ENCODE measurements at places on chromosomes 12 and 14.
A peak's percentile ranks its signal among the peaks of the same experiment; 100 is the strongest.

GRCh38 chr12:52434081-52434733, at the start of gene KRT75:
TSS of gene KRT75 (minus strand) at chr12:52434371. CDS start at chr12:52434304, 67 bp downstream.
- DNase-seq = no peak

- DNase-seq = no peak
Observed at GRCh38 chr12:58470266-58471010, 449.9 kb downstream of the LRIG3 start.

- DNase-seq = no peak
Observed at GRCh38 chr12:27771481-27772327, 8.3 kb upstream of the KLHL42 start.

DNA sequence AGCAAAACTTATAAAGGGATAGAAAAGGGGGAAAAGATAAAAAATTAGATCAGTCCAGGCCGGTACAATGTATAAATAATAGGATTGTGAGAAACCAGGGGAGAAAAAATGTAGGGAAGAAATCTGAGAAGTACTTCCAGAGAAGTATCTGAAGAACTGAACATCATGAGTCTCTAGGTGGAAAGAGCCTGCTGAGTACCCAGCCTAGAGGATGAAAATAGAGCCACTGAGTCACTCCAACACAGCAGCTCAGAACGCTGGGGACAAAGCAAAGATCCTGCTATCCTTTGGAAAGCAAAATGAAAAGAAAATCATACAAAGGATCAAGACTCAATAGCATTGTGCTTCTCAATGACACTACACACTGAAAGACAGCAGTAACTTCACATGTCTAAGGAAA, 138.0 kb downstream of the ANO6 start:
- no peak for DNase-seq

DNA sequence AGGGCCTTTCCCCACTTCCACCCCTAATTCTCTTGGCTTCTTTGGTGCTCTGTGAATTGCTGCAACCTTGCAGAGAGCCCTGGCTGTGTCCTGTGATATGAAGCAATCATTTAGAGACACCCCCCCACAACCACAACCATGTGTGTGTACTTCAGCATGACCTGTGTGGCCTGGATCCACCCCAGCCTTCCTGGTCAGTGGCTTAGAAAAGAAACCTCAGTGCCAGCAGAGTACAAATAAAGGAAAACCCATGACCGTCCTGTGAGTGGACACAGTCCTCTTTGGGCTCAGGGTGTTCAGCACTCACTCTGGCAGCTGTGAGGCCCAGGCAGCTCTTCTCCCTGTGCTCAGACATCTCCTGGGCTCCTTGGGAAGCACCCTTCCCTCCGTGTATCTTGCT, 206.6 kb upstream of the DIO3 start:
- no peak for DNase-seq

DNA sequence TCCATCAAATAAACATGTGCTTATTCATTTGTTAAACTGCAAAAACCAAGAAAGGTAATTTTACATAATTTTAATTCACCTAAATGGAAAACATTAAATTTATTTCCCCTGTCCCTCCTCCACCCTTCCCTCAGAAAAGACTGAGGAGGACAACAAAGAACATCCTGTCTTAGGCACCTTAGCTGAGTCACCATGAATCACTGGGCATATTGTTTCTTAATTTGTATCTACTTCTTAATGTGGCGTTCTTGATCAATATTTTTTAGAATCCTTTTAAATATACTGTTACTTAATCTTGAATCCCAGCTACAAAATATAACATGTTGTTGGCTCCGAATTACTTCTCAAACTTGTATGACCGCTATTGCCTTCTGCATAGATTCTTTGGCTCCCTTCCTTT, 23.5 kb downstream of the SIX6 start:
- DNase-seq = no peak

DNA sequence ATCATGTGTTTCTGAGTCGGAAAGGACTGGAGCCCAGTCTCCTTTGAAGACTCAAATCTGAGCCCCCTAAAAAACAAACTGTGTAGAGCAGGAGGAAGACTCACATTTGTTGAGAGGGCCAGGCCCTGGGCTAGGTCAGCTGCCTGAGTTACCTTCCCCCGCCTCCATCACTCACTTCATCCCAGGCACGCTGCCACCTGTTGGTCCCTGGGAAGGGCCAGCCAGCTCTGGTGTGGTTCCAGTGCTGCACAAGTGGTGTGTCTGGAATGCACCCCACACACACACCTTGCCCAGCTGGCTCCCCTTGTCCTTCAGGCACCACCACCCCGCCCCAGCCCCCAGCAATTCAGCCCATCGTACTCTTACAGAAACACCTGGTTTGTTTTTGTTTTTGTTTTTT, 9.0 kb downstream of the MVK start:
- DNase-seq = no peak

DNA sequence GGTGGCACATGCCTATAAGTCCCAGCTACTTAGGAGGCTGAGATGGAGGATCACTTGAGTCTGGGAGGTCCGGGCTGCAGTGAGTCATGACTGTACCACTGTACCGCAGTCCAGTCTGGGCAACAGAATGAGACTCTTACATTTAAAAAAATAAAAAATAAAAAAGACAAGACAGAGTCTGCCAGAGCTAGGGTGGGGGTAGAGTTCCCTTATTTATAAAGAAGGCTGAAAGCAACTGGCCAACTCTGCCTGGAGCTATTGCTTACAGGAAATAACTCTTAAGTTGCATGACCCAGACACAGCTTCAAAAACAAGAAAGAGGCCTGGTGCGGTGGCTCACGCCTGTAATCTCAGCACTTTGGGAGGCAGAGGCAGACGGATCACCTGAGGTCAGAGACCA, 31.5 kb downstream of the NUMB start:
- no peak for DNase-seq

GRCh38 chr14:95507174-95507573, 9.3 kb downstream of the SYNE3 start:
- DNase-seq = no peak

DNA sequence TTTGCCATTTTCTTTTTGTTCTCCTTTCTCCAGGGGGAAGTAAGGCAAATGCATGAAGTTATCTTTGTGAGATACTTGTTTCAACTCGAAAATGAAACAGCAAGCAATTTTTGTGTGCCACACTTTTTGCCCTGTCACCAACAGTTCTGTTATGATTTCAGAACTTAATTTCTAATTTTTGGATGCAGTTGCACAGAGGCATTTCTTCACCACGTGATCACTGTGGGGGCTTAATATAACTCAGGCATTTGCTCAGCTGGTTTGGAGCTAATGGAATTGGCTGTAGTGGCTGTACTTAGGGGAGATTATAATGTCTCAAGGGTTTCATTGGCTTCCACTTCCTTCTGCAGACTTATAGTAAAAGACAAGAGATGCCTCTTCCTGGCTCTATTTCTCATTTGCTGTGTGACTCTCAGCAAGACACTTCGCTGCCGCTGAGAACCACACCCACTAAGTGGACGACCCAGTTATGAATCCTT, 452.4 kb downstream of the RAD51B start:
- DNase-seq = no peak

DNA sequence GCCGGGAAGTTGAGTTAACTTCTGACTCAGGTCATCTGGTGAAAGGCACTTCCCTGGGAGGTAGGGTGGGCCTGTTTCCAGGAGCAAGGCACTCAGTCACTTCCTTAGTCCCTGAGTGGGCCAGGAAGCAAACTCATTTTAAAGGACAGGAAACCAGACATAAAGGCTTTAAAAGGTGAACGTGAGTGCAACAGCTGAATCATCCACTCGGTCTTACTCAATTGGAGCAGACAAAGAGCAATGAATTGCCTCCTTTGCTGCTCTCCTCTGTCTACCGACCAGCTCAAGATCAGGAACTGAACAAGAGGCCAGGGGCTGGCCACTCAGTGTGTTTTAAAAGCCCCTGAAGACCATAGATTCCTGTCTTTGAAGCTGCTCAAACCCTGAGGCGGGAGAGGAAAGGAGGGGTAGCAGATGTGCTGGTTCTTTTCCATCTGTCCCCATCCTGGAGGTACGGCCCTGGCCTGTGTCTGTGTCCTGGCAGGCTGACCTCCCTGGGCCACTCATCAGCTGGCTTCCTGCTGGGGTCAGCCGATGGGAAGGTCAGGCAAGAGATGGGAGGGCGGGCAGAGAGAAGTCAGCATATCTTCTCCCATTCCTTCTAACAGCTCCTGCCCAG, 148.9 kb downstream of the PPM1H start:
- no peak for DNase-seq

- DNase-seq = no peak
Observed at GRCh38 chr12:13028825-13029570, 15.2 kb upstream of the FAM234B start.

DNA sequence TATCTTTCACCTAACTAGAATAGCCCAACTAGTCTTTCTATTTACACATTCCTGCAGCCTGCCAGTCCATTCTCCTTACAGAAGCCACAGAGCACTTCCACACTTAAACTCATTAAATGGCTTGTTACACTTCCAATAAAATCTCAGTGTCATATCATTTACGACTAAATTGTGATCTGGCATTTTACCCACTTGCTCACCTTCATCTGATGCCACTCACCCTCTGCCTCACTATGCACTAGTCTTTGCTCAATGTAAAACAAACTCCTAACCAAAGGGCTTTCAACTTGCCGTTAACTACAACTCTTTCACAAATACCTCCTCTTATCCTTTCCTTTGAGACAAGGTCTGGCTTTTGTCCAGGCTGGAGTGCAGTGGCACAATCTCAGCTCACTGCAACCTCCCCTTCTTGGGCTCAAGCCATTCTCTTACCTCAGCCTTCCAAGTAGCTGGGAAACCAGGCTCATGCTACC, 24.1 kb downstream of the YAF2 start:
- DNase-seq = no peak

DNA sequence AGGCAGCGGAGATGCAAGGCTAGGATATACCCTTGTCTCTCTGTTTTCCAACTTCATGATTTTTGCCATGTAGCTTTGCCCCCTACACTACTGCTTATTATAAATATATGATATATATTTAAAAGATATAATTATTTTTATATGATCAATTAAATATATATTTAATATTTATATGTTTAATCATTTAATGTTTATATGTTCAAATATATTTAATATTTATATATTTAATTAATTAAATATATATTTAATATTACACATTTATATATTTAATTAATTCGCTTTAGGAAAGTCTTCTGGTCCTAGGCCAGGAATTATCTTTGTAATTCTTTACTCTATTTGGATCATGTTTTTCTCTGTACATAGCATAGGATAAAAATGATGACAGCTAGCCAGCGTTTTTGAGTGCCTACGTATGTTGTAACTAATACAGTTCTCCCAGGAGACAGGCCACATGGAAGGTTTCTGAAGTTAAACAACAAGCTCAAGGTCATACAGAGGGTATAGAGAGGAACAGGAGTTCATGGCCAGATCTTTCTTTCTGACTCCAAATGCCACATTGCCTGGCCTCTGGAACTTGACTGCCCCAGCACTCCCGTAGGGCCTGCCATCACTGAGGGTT, 192.5 kb downstream of the KCNA5 start:
- no peak for DNase-seq

- DNase-seq = no peak
Observed at GRCh38 chr14:80681651-80682050, 259.9 kb downstream of the CEP128 start.

DNA sequence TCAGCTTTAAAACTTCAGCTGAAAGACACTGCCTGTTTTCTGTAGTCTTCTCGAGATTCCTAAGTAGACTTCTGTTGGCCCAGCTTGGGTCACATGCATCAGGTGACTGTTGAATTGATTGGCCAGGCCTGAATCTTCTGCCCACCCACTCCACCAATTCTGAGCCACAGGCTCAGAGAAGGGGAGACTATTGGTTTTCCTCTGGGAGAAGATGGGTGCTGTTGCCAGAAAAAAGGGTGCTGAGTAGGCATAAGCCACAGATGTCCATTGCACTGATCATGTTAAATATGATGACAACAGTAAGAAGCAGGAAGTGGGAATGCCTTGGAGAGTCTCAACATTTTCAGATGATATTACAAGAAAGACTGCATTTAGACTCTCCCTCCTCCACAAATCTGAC, 6.8 kb upstream of the SPTLC2 start:
- DNase-seq = no peak

DNA sequence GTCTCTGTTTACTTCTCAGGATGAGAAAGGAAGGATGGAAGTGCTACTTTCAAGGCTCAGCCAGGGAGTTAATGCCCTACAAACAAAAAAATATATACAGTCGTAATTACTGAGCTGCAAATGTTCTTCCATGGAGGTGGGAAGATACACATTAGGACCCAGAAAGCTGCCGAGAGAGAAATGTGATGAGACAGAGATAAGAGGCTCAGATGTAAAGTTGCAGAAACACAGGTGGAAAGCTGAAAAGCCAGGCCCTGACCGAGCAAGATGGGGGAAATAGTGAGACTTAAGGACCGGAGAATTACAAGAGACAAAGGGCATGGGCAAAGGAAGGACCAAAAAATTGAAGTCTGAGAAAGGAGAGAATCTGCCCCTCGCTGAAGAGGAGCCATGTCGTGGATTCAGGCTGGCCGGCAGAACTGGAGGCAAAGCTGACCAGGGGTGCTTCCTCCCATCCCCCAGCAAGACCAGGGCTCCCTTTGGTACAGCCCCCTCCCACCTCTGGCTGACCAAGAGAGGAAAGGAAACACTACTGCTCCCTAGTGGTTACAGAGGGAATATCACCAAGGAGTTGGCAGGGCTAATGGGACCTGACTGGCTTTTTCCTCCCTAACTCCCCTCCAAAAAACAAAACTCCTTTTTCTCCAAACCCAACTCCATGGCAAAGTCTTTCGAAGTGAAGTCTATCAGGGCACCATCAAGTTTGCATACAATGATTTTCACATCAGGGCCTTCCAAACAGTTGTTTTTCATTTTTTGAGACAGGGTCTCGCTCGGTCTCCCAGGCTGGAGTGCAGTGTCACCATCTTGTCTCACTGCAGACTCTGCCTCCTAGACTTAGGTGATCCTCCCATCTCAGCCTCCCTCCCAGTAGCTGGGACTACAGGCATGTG, 12.1 kb downstream of the ZFHX2 start:
- peak; percentile 23 for DNase-seq

DNA sequence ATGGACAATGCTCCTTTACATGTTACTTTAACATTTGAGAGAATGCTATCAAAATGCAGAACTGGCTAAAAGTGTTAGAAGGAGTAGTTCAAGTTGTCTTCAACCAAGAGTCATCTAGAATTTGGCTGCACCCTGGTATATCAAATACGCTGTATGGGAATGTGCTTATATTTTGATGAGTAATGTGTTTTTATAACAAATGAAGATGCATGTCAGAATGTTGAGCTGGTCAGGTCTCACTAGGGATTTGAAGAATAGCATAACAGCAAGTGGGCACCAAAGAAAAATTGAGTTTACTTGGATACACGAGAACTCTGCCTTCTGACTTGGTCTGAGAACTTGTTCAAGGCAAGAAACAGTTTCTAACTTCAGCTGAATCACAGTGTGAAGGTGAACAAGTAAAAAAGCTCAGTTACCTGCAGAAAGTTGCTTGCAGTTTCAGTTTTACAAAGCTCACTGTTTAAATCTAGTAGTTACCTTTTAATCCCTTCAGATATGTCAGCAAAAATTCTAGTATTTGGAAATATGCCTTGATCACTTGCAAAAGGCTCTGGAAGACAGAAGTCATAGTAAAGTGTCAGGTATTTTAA, 82.3 kb downstream of the PDE3A start:
- no peak for DNase-seq

DNA sequence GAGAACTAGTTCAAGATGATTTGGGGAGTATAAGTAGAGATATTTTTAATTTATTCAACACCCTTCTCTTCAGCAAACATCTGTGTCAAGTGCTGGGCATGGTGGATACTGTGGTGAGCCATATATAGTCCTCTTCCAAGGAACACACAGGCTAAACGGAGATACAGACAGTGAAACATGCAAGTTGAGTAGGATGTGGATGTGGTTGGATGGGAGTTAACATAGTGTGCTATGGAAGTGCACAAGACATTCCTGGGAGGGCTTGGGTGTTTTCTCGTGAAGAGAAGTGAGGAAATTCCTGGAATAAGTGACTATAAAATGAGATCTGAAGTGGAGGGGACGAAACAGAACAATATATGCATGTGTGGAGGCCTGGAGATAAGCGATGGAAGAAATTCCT, 181.1 kb upstream of the NPAS3 start:
- DNase-seq = no peak
